Stimulated activated CD8-positive, alpha-beta memory T cell treated with anti-CD3 and anti-CD28 coated beads, Interleukin-2, amount 100 ng/mL, for 48 hours (primary cell): ENCODE measurements at places on chromosomes 12 and 14.

- no peak for DNase-seq
Observed at GRCh38 chr12:123270214-123271000, 1.2 kb downstream of the CDK2AP1 start.

GRCh38 chr12:102879144-102879763 lies 37.8 kb downstream of the PAH start:
- no peak for DNase-seq

DNA sequence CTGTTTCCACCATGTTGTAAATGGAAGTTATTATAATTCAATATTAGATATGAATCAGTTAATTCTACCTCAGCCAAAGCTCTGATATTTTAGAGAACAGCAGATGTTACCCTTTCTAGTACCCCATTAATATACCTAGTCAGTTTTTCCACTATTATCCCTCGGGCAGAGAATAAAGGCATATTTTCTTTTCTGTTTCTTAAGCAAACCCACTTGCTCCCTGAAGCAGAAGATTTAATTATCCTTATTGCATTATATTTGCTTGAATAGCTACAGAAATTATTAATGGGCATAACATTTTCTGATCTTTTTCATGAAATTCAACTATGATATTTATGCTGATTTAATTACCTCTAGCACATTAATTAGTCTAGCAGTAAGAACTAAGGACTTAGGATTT lies 832.9 kb upstream of the FBXO33 start:
- DNase-seq, result no peak

DNA sequence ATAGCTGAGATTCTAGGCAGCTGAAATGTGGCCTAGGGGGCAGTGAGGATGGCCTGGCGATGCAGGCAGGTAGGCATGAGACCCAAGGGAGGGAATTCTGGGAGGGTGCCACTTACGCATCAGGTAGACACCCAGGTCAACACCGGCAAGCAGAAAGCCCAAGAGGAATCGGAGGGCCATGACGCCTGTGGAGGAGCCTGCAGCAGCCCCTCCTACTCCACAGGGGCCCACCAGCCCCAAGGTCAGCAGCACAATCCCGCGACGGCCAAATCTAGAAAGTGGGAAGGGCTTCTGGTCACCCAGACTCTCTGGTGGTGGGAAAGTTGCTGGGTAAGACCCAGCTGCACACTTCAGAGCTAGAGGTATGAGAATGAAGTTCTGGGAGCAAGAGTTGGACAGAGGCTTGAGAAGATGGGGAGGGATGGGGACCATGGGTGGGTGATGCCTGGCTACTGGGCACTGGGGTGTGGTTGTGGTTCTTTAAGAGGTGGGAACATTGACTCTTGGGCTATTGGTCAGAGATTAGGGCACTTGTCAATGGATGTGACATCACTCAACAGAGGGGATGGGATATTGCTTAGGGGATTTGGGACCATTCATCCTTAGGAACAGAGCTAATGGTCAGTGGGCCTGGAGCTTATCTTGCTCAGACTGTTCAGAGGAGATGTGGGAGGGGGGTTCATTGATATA lies 3.4 kb downstream of the SLC22A17 start:
- no peak for DNase-seq

DNA sequence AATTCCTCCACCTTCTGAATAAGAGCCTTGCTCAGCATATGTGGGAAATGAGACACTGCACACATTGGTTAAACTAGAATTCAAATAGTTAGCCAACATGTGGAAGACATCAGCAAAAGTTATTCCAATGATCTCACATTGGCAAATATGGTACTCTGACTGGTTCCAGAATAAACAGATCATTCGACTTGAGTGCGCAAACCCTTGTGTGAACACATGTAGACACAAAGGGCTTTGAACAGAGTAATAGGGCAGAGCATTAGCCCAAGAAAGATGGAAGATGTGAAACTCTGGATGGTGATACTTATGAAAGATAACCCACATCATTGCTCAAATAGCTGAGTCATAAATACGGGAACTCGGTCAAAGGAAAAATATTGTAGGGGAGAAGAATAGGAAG lies 1133.4 kb upstream of the SEL1L start:
- DNase-seq, result no peak
